ENCODE measurements at places on chromosomes 7 and 10.

GRCh38 chr10:633279-634245, 55.9 kb downstream of the DIP2C start:
- no peak for DNase-seq

DNA sequence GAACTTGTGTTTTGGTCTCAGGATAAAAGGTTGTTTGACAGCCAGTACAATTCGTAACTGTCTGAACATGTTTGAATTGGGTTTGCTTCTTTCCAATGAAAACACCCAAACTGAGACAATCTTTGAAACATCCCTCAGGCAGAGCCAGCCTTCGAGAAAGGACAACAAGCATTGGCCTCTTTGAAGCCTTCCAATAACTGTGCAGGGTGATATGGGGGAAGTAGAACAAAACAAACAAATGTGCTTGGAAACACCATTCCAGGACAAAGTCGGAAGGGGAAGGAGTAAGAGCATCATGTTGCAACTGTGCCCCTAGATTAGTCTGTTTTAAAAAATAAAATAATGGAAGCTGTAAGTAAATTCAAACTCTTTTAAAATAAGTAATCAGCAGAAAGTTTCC, 39.5 kb downstream of the IL2RA start:
- DNase-seq = no peak

- DNase-seq = no peak
Measured at GRCh38 chr7:24932815-24933214, 47.2 kb downstream of the OSBPL3 start.

- DNase-seq = peak; percentile 40
Measured at GRCh38 chr10:33900596-33900995, 566.1 kb upstream of the NRP1 start.

DNA sequence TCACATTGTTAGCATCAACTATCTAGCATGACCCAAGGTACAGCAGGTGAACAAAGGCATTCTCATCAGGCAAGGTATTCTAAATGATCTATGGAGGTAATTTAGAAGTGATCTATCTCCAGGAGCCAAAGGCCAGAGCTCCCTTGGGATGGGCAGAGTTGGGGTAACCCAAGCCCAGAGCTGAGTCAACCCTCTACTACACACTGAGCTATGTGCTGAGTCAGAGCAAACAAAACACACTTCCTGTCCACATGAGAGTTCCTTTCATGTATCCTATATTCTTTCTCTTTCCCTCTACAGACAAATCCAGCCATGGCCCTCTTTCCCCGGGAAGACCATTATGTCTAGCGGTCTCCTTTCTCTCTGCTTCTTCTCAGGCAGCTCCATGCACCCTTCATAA, 68.2 kb upstream of the AGK start:
- DNase-seq = no peak

- DNase-seq = no peak
Measured at GRCh38 chr10:43122826-43123225, 15.4 kb upstream of the CSGALNACT2 start.

DNA sequence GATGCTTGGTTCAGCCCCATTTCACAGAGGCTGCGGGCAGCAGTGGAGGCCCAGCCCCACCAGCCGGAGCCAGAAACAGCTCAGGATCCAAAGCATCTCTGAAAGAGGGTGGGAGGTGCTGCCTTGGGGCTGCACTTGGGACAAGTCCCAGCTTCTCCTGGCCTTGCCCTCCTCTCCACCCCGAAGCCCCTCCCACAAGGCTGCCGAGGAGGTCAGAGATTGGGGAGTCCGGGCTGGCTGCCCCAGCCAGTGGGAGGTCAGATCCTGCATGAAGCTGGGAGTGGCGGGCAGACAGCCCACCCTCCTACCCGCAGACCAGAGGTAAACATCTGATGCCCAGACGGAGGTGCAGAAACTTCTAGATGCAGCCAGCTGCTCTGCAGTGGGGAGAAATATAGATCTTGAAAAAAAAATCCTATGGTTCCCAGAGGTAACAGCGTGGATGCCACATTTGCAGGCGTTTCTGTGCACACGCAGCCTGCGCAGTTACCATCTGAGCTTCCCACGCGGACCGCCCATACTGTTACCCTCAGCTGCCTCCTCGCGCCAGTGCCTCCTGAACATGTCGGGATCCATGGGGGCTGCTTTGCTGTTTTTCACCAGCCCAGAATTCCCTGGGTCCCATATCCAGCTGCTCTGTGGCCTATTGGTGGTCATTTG, 36.9 kb upstream of the GNA12 start:
- no peak for DNase-seq

DNA sequence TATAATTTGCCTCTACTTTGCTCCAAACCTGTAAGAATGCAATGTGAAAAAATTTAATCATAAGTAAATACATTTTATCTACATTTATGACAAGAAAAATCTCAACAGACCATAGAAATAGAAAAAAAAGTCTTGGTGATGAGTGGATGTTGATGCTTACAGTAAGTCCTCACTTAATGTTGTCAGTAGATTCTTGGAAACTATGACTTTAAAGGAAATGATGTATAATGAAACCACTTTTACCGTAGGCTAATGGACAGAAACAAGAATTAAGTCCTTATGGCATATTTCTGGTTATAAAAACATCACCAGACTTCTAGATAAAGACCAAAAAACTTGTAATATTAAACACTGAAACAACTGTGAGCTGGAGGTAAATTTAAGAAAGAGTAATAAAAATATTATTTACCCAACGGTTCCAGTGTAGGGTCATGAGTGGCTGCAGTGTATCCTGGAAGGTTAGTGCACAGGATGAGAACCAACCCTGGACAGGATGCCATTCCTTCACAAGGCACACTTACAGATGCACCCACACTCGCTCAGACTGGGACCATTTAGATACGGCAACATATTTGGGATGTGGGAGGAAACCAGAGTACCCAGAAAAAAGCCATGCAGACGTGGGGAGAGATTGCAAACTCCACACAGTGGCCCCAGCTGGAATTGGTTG, 76.3 kb downstream of the GLCCI1 start:
- no peak for DNase-seq

GRCh38 chr10:3467052-3467951, 294.7 kb upstream of the PITRM1 start:
- DNase-seq = peak; percentile 98

GRCh38 chr7:139588632-139589031, 65.1 kb downstream of the CLEC2L start:
- peak; percentile 95 for DNase-seq

- DNase-seq = no peak
Measured at GRCh38 chr10:29012926-29013554, 275.8 kb upstream of the LYZL1 start.

- DNase-seq = no peak
Measured at GRCh38 chr10:6089334-6090219, 743 bp downstream of the RBM17 start.

DNA sequence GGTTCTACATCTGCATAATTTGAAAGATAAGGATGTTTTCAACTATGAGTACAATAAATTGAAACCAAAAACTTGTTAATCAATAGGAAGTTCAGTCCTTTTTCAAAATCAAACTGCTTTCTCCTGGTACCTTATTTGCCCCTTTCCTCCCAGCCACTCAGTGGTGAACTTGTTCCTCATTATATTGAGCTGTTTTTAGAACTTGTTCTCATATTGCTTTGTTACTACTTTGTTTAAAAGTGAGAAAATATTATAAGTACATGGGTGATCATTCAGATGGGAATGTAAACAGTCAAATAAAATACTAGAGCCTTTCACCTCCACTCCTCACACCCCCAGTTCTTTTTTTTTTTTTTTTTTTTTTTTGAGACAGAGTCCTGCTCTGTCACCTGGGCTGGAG, 17.2 kb downstream of the UBE3C start:
- no peak for DNase-seq

GRCh38 chr7:131897016-131897789, 340.8 kb upstream of the PODXL start:
- DNase-seq = no peak

DNA sequence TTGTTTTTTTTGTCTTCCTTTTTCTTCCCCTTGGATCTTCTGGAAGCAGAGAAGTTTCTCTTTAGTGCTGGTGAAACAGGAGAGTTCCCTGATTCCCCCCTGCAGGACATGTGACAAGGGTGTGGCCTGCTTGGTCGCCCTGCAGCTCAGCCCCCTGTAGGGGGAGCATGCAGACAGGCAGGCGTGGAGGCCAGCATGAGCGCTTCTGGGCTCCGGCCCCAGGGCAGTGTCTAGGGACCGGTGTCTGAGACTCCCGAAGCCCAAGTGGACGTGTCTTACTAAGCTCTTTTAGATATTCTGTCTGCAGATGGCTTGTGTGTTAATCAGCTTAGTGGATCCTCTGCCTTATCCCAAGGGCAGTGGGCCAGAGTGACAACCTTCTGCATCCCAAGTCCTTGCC, 26.1 kb downstream of the PRSS58 start:
- DNase-seq = no peak

DNA sequence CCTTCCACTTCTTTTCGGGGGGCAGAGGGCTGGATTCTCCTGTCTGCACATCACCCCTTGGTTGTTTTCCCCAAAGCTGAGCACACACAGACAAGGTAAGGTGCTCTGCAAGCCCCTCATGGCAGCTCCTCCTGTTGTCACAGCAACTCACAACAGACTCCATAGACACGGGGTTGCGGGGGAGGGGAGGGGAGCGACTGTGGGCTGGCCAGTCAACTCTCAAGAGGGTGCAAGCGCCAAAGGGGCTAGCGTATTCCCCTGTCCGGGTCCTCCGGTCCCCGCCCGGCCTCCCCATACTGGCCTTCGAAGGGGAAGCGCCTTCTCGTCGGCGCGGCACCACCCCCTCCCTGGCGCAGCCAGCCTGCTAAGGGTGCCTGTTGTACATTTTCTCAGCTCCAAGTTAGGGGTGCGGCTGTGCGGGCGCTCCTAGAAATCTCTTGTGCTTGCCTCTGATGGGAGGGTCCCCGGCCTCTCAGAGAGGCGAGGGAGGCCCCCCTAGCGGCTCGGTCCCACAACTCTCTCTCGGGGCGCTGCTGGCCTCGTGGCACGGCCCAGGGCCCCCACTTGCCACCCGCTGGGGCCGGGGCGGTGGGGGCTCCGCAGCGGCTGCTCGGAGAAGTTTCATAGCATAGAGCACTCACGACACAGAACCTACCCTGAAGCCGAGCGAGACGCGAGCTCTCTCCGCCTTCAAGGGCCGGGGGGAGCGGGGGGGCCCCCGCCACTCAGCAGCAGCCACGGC, 498 bp downstream of the RHOBTB1 start:
- DNase-seq = peak; percentile 45

- DNase-seq = peak; percentile 64
Measured at GRCh38 chr7:18520450-18521235, 25.1 kb downstream of the HDAC9 start.

DNA sequence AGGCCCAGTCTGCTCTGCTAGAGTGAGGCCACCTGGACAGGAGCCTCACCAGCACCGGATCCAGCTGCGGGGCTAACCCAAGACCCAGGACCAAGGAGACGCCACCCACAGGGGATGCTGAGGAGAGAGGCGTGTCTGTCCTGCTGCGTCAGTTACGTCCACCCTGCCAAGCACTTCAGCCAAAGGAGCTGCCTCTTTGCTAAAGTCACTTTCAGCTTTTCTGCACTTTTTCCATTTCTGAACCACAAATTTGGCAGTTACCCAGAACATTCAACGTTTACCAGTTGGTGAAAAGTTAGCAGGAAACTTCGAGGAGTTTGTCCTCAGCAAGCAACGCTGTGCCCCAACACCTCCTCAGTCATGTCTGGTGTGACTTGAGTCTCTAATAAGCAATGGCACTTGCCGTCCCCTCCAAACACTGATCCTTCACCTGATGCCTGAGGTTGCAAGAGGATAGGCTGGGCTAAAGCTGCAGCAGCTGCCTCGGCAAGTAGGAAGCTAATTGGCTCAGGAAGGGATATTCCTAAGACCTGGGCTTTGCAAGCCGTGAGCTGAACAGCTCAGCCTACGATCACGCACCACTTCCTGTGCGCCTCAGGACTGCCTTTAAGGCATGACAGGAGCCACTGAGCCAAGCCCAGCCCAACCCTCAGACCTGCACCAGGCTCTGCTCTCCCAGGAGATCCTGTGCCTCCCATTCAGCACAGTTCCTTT, 40.1 kb downstream of the KCNH2 start:
- DNase-seq = no peak

DNA sequence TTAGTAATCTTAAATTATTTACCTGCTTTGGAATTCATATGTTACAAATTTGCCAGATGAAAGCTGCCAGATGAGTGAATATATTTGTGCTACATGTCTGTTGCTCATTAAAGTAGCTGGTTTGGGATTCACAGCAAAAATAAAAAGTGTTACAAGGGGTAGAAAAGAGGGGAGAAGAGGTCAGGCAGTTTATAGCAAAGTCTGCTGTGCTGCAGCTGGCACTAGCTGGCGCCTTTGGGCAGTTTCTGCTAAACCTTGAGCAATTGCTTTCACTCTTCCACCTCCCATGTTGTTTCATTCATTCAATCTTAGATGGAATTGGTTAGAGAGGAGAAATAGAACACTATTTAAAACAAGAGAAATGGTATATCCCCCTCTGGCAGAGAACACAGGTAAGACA, 404.1 kb upstream of the LRGUK start:
- no peak for DNase-seq
